ENCODE measurements at places on chromosomes 2 and 18. TPM values are rescaled to one million over a fixed set of nuclear protein-coding genes. Genes with fewer than 3 reads are reported as not detected.

- H3K27me3 ChIP-seq, result peaks cover 20% of the 10 kb centered on the region
- H3K27ac ChIP-seq, result no peak overlapping the region
- H3K4me1 ChIP-seq, result no peaks in the 10 kb centered on the region
- DNase-seq, result no peak
- H3K36me3 ChIP-seq, result no peaks in the 10 kb centered on the region
- H3K4me3 ChIP-seq, result no peak overlapping the region
These were observed 8.1 kb downstream of the LBH start for GRCh38 chr2:30239308-30239985.

GRCh38 chr18:44682201-44682870, 1.6 kb downstream of the SETBP1 start:
- H3K36me3 ChIP-seq, result no peaks in the 10 kb centered on the region
- H3K4me3 ChIP-seq, result peak overlapping the region; percentile 58
- peak overlapping the region; percentile 18 for H3K27ac ChIP-seq
- DNase-seq, result no peak

Gene DCDC2C
- polyA plus RNA-seq, result not detected

GRCh38 chr2:208464205-208464604, 57.6 kb downstream of the PTH2R start:
- no peaks in the 10 kb centered on the region for H3K27me3 ChIP-seq
- H3K4me1 ChIP-seq, result no peaks in the 10 kb centered on the region
- H3K36me3 ChIP-seq, result no peaks in the 10 kb centered on the region
- no peak overlapping the region for H3K4me3 ChIP-seq
- H3K27ac ChIP-seq, result no peak overlapping the region

Gene KRCC1
- 16.2 TPM for polyA plus RNA-seq

Gene CPO
- polyA plus RNA-seq, result 0.25 TPM

- DNase-seq, result no peak
- H3K27ac ChIP-seq, result no peak overlapping the region
- H3K4me1 ChIP-seq, result no peaks in the 10 kb centered on the region
- no peak overlapping the region for H3K4me3 ChIP-seq
- peaks cover 14% of the 10 kb centered on the region for H3K27me3 ChIP-seq
These were observed 10.2 kb downstream of the NFATC1 start for GRCh38 chr18:79405781-79406575.

DNA sequence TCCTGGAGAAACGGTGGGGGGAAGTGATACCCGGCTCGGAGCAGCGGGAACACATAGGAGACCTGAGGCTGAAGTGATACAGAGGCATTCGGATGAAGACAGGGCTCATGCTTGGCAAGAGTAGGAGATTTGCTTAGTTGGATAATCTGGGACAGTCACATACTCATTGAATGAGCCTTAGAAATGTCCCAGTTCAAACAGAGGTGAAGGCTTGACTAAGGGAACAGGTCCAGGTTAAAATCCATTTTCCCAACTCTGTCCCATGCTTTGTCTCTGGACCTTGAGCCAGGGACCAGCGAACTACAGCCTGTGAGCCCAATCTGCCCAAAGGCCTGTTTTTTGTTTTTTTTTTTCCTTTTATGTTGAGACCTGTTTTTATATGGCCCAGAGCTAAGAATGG, 1.3 kb downstream of the UGT1A6 start:
- no peak for DNase-seq
- peak overlapping the region; percentile 86 for H3K4me3 ChIP-seq
- H3K4me1 ChIP-seq, result peaks cover 59% of the 10 kb centered on the region
- H3K27ac ChIP-seq, result peak overlapping the region; percentile 95
- peaks cover 12% of the 10 kb centered on the region for H3K36me3 ChIP-seq
- H3K27me3 ChIP-seq, result no peaks in the 10 kb centered on the region

DNA sequence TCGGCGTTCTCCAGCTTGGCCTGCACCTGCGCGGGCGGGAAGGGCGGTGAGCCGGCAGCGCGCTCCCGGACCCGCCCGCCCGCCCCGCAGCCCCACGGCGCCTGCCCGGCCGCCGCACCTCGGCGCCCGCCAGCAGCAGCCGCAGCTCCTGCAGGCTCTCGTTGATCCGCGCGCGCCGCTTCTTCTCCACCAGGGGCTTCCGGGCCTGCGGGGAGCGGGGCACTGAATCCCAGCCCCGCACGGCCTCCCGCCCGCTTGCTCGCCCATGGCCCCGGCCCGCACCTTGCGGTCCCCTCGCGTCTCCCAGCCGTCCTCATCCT, 335 bp downstream of the HES6 start:
- peak overlapping the region; percentile 39 for H3K4me3 ChIP-seq
- no peak overlapping the region for H3K27ac ChIP-seq
- no peaks in the 10 kb centered on the region for H3K4me1 ChIP-seq

Gene PAIP2B
- 0.99 TPM for polyA plus RNA-seq

DNA sequence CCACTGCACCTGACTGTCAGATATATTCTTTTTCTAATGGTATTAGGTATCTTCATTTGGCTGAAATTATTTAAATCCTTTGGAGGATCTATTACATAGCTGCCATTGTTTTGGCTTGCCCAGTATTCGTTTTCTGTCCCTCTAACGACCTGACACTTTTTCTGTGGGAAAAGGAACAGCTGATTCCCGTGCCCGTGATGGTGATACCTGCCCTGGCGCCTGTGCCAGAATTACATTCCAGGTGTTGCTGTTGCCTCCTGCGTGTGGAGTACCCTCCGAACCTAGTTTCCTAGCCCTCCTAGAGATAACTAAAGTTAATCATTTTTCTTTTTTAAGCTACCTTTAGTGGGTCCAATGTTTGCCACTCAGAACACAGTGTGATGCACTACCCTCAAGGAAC, 14.0 kb downstream of the HOXD1 start:
- peaks cover 6% of the 10 kb centered on the region for H3K27me3 ChIP-seq
- no peak overlapping the region for H3K4me3 ChIP-seq
- no peaks in the 10 kb centered on the region for H3K4me1 ChIP-seq
- no peak overlapping the region for H3K27ac ChIP-seq
- H3K36me3 ChIP-seq, result no peaks in the 10 kb centered on the region
- DNase-seq, result no peak

DNA sequence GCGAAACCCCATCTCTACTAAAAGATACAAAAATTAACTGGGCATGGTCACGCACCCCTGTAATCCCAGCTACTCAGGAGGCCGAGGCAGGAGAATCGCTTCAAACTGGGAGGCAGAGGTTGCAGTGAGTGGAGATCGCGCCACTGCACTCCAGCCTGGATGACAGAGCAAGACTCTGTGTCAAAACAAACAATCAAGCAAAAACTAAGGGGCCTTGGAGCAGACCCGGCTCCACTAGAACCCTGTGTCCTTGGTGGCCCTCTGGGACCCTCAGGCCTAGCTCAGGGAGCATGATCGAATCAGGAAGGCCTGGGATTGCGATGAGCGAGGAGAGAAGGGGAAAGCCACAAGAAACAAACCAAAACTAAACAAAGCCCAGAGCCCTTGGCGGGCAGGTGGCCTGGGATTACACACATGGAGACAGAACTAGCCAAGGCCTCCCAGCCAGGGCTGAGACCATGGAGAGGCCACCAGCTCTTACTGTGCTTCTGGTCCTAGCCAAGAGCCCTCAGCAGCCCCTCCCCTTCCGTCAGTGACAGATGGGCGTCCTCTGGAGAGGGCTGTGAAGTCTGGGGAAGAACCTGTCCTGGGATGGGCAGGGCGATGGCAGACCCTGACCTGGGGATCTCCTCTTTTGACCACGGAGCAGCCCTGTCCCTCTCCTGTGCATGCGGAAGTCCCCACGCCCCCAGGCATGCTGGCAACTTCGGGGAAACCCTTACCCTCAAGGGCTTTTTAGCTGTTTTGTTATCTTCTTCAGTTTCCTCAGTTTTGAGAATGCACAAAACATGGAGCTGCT, 27.4 kb upstream of the CATIP start:
- H3K36me3 ChIP-seq, result no peaks in the 10 kb centered on the region
- no peak for DNase-seq
- H3K4me3 ChIP-seq, result no peak overlapping the region

Gene PLEK
- polyA plus RNA-seq, result 0.28 TPM

GRCh38 chr2:1864981-1865421, 120.7 kb upstream of the PXDN start:
- H3K27ac ChIP-seq, result no peak overlapping the region
- no peaks in the 10 kb centered on the region for H3K36me3 ChIP-seq
- no peaks in the 10 kb centered on the region for H3K4me1 ChIP-seq
- no peak for DNase-seq
- no peak overlapping the region for H3K4me3 ChIP-seq

DNA sequence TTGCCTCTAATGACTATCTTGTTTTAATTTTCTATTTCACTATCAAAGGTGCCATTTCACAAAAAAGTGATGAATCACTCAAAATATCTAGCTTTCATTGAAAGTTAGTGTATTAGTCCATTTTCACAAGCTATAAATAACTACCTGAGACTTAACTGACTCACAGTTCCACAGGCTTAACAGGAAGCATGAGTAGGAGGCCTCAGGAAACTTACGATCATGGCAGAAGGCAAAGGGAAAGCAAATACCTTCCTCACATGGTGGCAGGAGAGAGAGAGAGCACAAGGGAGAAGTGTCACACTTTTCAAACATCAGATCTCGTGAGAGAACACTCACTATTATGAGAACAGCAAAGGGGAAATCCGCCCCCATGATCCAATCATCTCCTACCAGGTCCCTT, 1220.4 kb upstream of the ZEB2 start:
- H3K36me3 ChIP-seq, result no peaks in the 10 kb centered on the region
- H3K27ac ChIP-seq, result no peak overlapping the region
- peaks cover 8% of the 10 kb centered on the region for H3K4me1 ChIP-seq
- DNase-seq, result no peak
- H3K27me3 ChIP-seq, result no peaks in the 10 kb centered on the region

Gene GAL3ST2
- polyA plus RNA-seq, result not detected

Gene LHCGR
- polyA plus RNA-seq, result not detected

GRCh38 chr2:163491850-163492249, 244.0 kb downstream of the FIGN start:
- DNase-seq, result no peak
- H3K4me3 ChIP-seq, result no peak overlapping the region
- no peak overlapping the region for H3K27ac ChIP-seq

Gene SLC4A5
- 0.08 TPM for polyA plus RNA-seq

- no peak for DNase-seq
- H3K27ac ChIP-seq, result no peak overlapping the region
- H3K36me3 ChIP-seq, result no peaks in the 10 kb centered on the region
- H3K27me3 ChIP-seq, result no peaks in the 10 kb centered on the region
- H3K4me1 ChIP-seq, result peaks cover 12% of the 10 kb centered on the region
These were observed 46.8 kb downstream of the ANTXR1 start for GRCh38 chr2:69059731-69060290.

Gene TPO
- polyA plus RNA-seq, result 0.04 TPM

Gene ALLC
- not detected for polyA plus RNA-seq

- no peak for DNase-seq
- H3K36me3 ChIP-seq, result peaks cover 6% of the 10 kb centered on the region
- H3K4me1 ChIP-seq, result peaks cover 3% of the 10 kb centered on the region
- H3K4me3 ChIP-seq, result no peak overlapping the region
- H3K27me3 ChIP-seq, result no peaks in the 10 kb centered on the region
These were observed 28.9 kb downstream of the NCK2 start for GRCh38 chr2:105773568-105773967.

- no peak overlapping the region for H3K4me3 ChIP-seq
- peaks cover 8% of the 10 kb centered on the region for H3K36me3 ChIP-seq
- H3K27me3 ChIP-seq, result no peaks in the 10 kb centered on the region
- DNase-seq, result no peak
These were observed 16.9 kb downstream of the STEAP3 start for GRCh38 chr2:119240311-119241204.

Gene CCDC102B
- 0.25 TPM for polyA plus RNA-seq

Gene BMP10
- not detected for polyA plus RNA-seq

Gene IMP4
- 127 TPM for polyA plus RNA-seq

- H3K4me1 ChIP-seq, result peaks cover 3% of the 10 kb centered on the region
- no peaks in the 10 kb centered on the region for H3K36me3 ChIP-seq
- no peak overlapping the region for H3K27ac ChIP-seq
These were observed 127.4 kb downstream of the DCDC2C start for GRCh38 chr2:3830796-3831195.

GRCh38 chr2:240256704-240257637, 116.5 kb upstream of the OTOS start:
- DNase-seq, result no peak
- H3K27me3 ChIP-seq, result no peaks in the 10 kb centered on the region
- no peaks in the 10 kb centered on the region for H3K36me3 ChIP-seq
- H3K4me3 ChIP-seq, result no peak overlapping the region
